ENCODE measurements at places on chromosomes 5 and 9.

DNA sequence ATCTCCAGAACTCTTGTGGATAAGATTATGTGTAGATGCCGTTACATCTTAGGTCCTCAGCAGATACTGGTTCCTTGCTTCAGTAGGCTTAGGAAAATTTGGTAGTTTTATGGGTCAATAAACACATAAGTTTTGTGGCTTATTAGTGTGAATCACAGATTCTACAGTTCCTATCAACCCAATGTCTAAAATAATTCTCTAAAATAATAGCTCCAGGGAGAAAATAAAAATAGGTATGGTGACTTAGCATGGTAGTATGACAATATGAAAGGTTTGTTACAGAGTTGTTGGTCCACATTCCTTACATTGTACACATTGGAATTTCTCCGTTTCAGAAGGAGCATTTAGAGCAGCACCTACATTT lies 91.7 kb downstream of the AOPEP start:
- no peak for DNase-seq

DNA sequence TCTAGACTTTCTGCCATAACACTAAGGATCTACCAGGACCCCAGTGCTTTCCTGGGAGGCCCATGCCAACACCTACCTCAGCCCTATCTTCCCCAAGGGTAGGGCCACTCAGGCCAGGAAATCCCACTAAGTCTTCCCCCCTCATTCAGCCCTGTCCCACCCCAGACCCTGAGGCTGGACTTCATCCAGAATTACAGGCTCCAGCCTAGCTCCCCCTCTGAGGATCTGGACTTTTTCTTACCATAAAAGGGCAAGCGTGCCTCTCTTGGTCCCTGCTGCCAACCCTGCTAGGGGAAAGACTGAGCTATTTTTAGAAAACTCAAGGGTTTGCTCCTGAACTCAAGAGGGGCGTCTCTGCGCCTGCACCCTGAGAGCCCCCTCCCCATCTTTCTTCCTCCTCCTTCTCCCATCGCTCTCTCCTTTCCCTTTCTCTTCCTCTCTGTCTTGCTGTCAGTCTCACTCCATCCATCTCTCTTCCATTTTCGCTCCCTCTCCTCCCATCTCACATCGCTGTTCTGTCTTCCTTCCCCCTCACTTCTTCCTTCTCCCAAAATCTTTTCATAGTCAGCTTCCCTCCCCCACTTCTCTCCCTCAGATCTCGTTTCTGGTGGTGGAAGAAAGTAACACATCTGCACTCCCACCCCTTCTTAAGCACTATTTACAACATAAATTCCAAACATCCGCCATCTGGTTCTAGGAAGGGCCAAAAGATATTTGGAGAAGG lies 38.1 kb upstream of the IL17B start:
- no peak for DNase-seq

DNA sequence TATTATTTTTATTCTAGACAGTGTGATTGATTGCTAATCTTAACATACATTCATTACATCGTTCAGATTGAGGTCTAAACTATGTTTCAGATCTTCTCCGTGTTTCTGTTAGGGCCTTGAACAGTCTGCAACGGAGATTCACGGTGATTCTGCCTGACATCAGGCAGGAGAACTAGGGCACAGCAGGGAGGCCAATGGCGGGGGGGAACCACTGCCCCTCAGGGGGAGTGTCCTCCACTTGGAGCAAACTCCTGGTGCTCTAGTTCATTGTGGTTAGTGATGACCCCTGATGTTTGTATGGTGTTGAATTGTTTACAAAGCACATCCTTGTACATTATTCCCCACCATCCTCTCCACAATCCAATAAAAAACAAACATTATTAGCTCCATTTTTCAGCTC lies 173.5 kb downstream of the ZNF608 start:
- no peak for DNase-seq

GRCh38 chr9:136393531-136393930 lies 6.4 kb downstream of the SNAPC4 start:
- DNase-seq: no peak

- DNase-seq: no peak
Observed at GRCh38 chr5:39371367-39371635, 7.0 kb upstream of the C9 start.

DNA sequence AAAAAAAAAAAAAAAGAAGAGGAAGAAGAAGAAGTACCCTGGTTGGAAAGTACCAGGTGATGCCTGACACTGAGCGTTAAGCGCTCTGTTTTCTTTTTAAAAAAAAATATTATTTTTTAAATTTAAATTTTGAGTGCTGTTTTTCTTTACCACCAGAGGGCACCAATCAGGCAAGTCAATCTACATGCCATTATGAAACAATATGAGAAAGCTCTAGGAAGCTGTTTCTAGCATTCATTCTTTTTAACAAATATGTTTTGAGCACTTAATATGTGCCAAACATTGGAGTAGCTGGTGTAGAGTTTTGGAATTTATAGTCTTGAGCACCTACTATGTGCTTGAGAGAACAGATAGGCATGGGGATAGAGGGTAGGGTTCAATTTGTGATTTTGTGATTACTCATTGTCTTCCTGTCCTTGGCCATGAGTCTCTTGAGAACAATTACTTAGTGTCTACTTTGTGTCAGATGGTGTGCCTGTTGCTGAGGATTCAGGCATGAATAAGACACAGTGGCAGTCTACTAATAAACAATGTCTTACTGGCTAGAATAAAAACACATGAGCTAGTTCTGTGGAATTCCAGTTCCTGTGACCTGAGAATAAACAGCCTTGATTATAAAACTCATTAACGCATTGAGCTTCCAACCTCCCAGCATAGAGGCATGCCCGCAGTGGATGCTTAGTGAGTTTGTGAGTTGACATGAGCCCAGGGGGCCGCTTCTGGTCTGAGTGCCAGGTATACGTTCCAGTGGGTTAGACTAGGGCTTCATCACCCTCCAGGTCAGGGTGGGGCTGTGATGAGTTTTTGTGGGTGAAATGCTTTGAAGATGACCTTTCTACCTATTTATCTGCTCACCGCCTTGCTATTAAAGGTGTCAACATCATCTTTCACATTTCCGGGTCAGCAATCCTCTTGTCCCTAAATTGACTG lies 3.0 kb upstream of the UBE2R2 start:
- DNase-seq: no peak

DNA sequence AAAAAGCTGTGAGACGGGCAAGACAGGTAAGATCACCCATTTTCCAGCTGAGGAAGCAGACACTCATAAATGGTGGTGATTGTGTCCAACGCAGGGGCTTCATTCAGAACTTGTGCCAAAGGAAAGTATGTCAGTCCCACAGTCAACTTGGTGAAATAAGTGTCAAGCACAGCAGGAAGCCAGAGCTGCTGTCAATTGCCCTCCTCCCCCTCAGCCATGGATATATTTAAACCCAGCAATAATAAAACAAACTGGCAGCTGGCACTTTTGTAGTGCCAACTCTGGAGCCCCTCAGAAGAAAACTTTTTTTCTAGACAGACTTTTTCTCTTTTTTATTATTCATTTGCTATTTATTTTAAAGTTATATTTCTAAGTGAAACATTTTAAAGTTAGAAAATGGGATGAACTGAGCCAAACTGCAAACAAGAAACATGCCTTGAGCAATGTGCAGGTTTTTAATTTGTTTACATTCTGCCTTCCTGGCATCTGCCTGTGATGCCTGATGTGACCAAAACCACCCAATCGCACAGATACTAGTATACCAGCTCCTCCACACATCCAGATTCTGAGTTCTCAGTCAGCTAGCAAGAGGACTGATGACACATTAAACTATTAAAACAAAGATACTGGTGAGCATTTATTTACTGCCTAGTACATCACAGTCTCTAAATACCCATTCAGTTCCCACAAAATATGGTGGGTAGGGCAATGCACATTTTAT lies 17.0 kb downstream of the DMAC1 start:
- no peak for DNase-seq

DNA sequence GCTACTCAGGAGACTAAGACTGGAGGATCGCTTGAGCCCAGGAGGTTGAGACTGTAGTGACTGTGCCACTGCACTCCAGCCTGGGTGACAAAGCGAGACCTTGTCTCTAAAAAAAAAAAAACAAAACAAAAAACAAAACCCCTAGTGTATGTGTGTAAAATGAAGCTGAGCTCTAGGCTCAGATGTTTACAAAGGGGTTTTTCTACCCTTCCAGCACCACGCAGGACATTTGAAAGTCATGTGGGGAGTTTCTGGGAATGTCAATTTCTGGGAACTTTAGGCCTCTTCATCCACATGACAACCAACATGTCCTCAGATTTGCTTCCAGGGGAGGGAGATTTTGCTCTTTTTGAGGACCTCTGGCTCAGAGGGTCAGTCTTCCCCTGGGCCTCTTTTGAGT lies 42.4 kb upstream of the AIF1L start:
- DNase-seq: no peak

DNA sequence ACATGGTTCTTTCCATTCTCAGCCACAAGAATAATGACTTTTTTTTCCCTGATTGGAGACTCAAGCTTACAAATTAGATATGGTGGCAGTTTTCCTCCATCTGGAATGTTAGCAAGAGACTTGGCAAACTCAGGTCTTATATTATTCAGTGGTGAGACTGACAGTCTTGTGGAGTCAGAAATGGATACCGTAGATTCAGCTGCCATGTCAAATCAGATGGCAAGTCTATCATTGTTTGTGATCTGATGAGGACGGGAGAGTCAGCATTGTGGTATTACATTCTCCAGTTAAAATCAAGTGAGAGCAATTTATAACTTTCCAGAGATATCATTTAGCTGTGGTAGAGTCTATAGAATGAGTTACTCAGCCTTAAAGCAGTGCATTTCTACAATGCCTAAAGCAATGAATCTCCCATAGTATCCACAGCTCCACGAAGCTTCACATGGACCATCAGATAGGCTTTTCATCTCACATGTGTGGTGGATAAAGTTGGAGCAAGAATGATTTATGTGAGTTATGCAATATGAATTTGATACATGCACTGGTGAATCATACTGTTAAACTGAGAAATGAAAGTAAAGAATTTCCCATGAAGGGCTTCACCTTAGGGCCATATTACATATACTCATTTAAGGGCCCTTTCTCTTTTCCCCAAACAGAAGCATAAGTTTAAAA lies 430.6 kb downstream of the ZNF608 start:
- DNase-seq: peak; percentile 79

DNA sequence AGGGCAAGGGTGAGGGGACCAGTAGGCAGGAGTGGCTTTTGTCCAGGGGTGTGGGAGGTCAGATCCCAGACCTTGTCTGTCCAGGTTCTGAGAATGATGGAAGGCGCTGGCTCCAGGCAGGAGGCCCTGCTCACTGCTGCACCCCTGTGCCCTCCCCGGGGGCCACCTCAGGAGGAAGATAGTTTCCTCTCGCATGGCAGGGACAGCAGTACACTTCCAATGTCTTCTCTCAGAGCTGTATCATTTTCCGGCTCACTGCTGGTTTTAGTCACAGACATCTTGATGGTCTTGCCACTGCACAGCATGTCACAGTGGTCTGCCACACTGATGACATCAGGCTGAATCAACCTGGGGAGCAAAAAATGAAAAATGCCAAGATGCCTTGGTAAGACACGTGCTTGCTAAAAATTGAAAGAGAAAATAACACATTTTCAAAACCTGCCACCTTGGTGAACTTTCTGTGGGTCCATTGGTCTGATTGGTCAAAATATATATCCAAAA lies 3.3 kb upstream of the SLC6A3 start:
- no peak for DNase-seq

Data from fibroblast of skin of left biceps (primary cell).